ENCODE measurements at places on chromosomes 3 and 15.

DNA sequence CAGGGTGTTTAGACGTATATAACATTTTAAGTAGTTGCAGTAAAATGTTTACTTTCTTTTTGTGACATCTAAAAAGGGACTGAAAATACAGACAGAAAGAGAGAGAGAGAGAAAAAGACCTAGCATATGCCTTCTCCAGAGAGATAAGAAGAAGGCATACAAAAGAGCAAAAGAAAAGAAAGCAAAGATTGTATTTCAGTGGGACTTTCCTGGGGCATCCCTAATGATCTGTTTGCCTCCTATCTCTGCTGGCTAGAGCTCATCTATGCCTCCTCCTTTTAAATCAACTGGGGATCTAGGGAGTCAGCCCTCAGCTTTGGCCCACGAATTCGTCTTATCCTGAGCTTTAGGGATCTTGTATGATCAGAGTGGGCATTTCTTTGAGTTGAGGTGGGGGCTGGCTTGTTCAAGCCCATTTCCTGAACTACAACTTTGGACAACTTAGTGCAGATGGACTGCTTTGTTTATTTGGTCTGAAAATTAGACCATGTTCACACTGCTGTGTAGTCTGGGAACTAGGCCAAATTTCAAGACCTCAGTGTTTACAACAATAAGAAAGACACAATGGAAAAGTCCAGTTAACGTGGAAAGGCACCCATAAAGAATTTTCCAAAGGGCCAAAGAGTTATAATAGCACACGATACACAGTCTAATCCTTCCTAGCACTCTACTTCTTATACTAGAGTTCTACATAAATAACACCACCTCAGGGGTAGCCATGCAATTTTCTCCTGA lies 61.0 kb downstream of the ATP8B4 start:
- DNase-seq = no peak

- DNase-seq = no peak
These were observed 97.5 kb downstream of the CADPS start for GRCh38 chr3:62777674-62778073.

DNA sequence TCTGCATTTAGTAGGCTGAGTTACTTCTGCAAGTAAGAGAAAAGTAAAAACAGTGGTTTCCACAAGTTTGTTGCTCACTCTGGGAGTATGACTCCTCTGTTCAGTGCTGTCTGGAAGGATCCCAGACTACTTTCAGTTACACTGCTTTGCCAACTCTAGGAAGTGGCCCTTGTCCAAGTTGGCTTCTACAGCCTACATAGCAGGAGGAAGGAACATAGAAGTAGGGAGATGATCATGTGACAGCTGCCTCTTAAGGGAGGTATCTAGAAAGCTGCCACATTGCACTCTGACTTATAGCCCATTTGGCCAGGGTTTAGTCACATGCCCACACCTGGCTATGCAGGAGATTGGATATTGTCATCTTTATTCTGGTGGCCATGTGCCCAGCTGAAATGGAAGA lies 298.1 kb downstream of the NSUN3 start:
- no peak for DNase-seq

DNA sequence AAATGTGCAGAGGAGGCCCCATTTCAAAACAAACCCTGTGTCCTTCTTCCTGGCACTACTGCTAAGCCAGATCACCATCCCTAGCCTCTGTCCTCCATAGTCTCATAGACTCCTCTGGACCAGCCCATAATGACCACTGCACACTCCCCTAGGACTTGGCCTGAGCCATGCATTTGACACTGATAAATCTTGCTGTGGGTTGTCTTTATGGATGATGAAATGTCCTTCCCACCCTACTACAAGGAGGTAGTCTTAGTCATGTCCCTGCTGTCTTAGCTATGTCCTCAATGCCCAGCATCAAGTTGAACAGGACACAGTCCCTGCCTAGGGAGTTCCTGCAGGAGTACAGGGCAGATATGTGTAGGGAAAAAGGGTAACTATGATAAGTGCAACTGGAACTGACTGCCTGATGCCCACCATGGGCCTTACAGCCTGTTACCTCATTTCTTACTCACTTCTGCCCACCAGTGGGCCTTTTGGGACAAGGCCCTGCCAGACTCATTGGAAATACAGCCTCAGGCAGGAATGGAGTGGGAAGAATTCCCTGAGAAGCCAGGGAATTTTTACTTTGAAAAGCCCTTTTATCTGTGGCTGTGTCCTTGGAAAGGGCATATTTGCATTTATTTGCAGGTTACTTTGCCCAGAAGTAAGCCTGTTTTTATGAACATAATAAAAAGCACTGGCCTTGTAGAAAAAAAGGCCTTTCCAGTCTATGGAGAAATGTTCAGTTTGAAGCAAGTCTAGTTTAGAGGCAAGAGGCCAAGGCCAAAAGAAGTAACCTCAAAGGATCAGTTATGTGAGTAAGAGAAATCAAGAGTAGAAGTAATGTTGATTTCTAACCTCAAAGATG lies 199.6 kb upstream of the EIF1B start:
- DNase-seq = no peak

DNA sequence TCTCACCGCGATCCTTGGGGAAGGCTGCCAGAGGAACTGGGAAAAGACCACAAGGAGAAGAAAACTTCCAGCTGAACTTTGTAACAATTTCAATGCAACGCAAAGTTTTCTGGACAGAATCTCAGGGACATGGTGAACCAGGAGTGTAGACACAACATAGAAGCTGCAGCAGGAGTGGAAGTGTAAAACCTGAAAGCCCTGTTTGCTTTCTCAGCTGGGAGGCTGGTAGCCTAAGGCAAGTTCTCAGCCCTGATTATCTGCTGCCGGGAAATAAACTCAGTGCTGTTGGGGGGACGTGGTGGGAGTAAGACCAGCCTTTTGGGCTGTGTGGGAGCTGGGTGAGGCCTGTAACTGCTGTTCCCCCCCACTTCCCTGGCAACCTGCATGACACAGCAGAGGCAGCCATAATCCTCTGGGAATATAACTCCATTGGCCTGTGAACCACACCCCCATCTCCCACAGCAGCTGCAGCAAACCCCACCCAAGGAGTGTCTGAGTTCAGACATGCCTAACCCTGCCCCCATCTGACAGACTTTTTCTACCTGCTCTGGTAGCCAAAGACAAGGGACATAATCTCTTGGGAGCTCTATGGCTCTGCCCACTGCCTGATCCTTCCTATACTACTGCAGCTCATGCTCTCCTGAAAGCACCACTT lies 106.7 kb downstream of the ZNF621 start:
- DNase-seq = no peak

GRCh38 chr15:72491768-72492167 lies 17.6 kb downstream of the ARIH1 start:
- no peak for DNase-seq

- no peak for DNase-seq
These were observed 932 bp downstream of the ARL8B start for GRCh38 chr3:5122741-5123706.

Measured in activated T-helper 1 cell treated with Interleukin-2 at 50 U/mL for 16 hours (primary cell).